Esophagus mucosa (tissue), 1 donor: ENCODE measurements at places on chromosomes 1 and 21.
A peak's percentile ranks its signal among the peaks of the same experiment; 100 is the strongest.

- ATAC-seq: no peak
Measured at GRCh38 chr1:30615076-30615795, 108.1 kb downstream of the MATN1 start.

DNA sequence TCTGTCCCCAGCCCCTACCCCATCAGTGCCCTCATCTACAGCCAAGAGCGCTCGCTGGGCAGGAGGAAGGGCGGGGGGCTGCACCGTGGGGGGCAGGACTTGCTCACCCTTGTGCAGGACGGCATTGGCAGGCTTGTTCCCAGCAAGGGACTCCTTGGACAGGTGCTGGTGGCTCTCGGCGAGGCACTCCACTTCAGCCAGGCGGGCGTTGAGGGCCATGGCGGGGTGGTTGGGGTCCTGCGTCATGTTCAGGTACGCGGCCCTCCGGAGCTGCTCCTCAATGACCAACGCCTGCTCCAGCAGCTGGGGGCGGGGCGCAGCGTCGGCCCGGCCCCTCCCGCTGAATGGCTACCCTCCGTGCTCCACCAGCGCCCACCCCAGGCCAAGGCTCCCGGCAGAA, 64.0 kb downstream of the KCNAB2 start:
- ATAC-seq: no peak

DNA sequence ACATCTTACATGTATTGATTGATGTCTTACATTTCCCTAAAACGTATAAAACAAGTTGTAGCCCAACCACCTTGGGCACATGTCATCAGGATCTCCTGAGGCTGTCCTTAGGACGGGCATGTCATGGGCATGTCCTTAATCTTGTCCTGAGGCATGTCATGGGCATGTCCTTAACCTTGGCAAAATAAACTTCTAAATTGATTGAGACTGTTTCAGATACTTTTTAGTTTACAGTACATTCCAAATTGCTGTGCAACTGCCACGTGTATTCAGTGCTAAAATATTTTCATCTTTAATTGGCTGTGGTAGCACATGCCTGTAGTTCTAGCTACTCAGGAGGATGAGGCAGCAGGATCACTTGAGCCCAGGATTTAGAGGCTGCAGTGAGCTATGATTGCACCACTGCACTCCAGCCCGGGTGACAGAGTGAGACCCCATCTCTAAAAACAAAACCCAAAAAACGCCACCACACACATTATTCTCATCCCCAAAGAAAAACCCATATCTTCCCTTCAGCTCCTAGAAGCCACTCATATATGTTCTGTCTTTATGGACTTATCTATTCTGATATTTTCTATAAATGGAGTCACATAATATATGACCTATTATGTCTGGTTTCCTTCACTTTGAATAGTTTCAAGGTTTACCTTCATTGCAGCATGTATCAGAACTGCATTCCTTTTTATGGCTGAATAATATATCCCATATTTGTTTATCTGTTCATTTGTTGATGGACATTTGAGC, 96.0 kb upstream of the BTG3 start:
- ATAC-seq: peak; percentile 49

DNA sequence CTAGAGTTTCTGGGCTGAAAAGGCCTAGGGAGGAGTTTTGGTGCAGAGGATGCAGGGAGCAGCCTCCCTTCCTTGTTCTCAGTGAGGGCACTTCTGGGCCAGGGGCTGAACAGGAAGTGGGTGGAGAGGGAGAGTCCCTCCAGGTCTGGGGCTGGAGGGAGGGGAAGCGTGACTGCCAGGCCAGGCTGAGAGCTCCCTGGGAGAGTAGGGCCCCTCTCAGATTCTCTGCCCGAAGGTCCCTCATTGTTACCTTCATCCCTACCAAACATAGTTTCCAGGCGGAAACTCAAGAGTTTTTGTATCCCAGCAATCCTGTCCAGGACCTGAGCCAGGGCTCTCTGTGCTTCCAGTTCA, 36.8 kb downstream of the CITED4 start:
- ATAC-seq: peak; percentile 19

DNA sequence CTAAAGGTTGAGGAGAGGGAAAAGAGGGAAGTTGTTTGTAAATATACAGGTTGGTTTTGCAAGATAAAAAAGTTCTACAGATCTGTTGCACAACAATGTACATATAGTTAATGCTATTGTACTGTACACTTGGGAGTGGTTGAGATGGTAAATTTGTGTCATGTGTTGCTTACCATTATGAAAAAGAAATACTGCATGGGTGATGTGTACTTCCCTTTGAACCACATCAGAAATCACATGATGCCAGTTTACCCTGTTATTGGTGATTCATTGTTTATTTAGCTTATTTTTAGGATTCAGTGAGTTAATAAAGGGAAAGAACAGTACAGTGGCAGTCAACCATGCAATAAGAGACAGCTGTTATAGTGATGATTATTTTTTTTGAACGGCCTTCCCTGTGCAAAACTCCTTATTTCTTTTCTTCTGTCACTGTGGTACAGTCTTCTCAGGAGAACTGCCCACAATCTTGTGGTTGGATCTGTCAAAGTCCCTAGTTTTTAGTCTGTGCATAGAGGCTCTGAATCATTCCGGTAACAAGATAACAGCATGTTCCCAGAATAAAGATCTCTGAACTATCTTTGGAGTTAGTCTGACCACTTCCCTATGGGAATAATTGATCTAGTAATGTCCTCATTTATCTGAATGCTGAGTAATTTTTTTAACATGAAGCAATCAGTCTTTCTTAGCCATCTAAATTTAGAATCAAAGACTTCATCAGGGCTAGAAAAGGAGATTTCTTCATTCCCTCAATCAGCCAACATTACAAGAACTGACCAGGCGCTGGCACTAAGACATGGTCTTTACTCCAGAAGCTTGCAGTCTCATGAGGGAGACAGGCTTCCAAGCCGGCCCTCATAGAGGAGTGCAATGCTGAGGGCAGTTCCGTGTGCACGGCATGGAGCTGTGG, 84.2 kb downstream of the SH3GLB1 start:
- ATAC-seq: peak; percentile 98

DNA sequence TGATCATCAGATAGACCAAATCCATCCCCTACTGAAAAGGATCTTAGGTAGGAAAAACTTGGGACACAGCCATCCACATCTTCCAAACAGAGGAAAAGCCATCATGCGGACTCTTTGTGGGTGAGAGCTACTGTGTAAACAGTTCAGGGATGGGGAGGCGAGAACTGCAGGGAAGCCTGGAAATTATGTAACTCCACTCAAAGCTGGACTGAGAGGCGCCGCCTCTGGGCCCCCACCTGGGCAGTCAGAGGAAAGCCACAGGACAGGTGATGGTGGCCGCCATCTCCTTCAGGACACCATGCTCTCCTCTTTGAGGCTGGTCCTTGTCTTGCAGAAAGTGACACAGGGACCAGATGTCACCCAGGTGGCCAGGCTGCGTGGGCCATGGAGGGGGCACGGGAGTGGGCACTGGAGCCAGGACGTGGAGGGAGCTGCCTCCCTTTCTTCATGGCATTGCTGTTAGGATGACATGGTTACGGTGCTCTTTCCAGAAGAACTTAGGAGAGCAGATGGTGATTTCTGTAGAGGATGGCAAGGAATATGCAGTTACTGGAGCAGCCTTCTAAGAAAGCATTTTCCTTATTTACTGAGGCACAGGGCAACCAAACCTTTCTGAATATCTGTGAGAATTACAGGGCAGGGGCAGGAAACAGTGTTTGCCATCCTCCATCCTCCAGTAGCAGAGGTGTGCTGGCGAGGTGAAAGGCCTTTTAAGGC, 32.0 kb upstream of the TDRD10 start:
- ATAC-seq: no peak

DNA sequence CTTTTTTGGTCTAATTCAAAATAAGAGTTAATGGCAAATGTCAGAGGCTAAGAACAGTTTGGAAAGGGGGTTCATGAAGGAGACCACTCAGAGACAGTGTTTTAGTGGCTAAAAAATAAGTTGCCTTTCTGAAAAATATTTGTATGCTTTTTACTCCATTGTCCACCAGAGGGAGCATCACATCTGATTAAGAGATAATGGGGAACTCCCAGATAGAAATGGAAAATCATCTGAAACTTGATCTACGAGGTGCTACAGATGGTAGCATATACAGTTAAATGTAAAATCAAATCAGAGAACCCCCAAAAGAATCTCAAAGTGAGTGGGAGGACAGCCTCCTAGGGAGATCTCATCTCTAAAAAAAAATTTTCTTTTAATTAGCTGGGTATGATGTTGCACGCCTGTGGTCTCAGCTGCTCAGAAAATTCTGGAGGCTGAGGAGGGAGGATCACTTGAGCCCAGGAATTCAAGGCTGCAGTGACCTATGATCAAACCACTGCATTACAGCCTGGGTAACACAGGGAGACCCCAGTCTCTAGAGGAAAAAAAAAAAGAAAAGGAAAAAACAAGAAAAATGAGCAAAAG, 9.7 kb downstream of the SMYD3 start:
- peak; percentile 60 for ATAC-seq
